ENCODE measurements at places on chromosomes 13 and 19.

GRCh38 chr13:74287724-74288169 is 153.5 kb upstream of the KLF12 start:
- DNase-seq, result no peak

- no peak for DNase-seq
Observed at GRCh38 chr13:33207615-33207961, 78.0 kb downstream of the STARD13 start.

DNA sequence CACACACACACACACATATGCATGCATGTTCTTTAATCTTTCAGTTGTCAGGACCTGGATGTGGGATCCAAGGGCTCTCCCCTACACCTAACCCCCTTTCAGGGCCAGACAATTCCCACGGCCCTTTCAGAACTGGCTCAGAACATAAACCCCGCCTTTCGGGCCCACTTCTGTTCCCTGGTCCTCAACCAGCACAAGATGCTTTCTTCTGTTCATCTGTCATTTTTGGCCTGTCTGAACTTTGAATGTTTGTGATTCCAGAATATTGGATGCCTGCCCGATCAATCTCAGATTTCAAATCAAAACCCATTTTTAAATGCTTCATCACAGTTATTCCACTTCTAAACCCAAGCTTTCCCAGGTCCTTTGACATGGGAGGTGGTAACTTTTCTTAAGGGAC is 167.3 kb downstream of the USP12 start:
- DNase-seq, result no peak

- no peak for DNase-seq
Observed at GRCh38 chr19:2227415-2228156, 8.5 kb downstream of the PLEKHJ1 start.

- DNase-seq, result no peak
Observed at GRCh38 chr13:38496917-38497316, 147.3 kb downstream of the UFM1 start.

DNA sequence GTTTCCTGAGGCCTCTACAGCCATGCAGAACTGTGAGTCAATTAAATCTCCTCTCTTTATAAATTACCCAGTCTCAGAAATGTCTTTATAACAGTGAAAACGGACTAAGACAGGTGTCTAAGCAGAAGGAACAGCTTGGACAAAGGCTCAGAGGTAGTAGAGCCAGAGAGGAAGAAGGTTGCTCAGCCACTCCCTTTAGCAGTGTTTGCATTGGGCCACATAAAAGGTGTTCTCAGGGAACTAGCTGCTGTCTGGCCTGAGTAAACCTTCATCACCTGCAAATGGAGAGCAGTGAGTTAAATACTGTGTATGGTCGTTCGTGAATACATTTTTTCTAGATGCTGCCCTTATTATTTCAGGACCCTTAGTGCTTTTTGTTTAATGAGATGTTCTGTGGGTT is 383.4 kb downstream of the EFNB2 start:
- no peak for DNase-seq

DNA sequence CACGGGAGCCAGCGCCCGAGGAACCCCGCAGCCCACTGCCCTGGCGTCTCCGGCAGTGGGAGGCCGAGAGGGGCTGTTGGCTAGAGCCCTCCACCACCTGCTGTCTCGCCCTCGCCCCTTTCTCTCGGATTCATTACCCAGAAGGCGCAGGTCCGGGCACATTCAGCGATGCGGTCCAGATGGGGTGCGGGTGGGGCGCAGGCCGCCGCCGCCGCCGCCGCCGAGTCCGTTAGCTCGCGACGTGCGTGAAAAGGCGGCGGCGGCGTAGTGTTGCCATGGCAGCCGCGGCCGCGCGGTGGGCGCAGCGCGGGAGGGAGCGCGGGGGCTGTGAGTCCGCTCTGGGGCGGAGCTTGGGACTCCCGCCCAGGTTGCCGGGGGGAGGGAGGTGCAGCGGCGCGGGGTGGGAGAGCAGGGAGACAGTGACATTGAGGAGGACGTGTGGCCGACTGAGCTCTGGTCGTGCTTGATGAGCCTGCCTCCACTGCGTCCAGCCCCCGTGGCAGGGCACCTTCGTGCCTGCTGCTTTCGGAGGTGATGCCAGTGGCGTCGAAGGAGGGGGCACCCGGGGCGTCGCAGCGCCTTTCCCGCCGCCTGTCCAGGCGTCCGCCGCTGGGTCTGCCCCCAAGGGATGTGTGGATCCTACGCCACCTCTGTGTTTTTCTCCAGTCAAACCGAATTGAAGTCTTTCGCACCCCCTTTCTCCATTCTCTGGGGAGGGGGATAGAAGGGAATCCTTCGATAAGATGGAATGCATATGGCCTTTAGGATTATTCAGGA is at the start of gene KATNAL1:
KATNAL1 (minus strand) TSS at position 358 of the 777 bp plus-strand sequence. CDS start 23,774 bp downstream, outside the sequence.
- peak; percentile 39 for DNase-seq

- no peak for DNase-seq
Observed at GRCh38 chr13:110233181-110233950, 73.6 kb downstream of the COL4A1 start.

- DNase-seq, result no peak
Observed at GRCh38 chr13:21047087-21047486, 14.3 kb downstream of the LATS2 start.

DNA sequence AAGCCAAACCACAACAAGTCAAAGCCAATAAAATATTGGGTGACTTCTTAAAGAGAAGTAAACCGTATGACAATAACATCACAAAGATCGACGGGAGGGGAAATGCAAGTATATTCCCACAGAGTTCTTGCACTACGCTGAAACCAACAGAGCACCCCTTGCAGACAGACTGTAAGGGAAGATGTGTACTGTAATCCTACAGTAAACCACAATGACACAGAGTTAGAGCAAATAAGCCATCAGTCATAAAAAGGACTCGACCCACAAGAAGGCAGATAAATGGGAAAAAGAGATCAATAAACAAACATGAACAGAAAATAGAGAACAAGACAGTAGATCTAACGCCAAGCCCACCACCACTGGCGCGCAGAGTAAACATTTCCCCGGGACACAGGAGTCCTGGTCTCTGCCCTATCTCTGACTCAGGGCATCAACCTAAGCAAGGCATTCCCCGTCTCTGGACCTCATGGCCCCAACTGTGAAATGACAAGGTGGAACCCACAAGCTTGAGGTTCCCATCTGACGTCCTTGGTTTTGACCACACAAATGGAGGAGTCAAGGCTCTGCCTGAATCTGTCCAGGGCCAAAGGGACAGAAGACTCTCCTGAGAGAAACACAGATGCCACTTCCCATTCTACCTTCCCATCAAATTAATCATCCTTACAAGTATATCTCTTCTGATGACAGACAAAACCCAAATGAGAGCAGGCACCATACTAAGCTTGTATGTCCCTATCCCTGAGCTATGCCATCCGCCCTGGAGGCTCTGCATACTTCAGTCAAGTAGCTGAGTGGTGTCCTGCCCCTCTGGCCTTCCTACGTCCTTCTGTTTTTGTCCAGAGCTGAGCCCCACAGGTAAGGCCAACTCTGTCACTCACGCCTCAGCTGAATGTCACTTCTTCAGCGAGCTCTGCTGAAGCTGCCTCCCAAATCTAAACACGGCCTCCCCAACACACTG is 15.0 kb downstream of the SAFB2 start:
- no peak for DNase-seq

GRCh38 chr13:58151452-58151851 is 519.9 kb downstream of the PCDH17 start:
- no peak for DNase-seq
